ENCODE measurements at places on chromosomes 1 and 21.

GRCh38 chr1:58695206-58695605 lies 4.7 kb downstream of the MYSM1 start:
- DNase-seq, result no peak

DNA sequence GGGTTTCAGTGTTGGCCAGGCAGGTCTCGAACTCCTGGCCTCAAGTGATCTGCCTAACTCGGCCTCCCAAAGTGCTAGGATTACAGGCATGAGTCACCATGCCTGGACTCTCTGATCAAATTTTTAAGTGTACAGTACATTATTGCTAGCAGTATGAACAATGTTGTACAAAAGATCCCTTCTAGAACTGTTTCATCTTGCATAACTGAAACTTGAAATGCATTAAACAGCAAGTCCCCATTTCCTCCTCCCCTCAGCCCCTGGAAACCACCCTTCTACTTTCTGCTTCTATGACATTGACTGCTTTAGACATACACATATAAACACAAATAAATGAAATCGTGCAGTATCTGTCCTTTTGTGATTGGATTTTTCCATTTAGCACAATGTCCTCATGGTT lies 463.4 kb downstream of the PTPRC start:
- no peak for DNase-seq

DNA sequence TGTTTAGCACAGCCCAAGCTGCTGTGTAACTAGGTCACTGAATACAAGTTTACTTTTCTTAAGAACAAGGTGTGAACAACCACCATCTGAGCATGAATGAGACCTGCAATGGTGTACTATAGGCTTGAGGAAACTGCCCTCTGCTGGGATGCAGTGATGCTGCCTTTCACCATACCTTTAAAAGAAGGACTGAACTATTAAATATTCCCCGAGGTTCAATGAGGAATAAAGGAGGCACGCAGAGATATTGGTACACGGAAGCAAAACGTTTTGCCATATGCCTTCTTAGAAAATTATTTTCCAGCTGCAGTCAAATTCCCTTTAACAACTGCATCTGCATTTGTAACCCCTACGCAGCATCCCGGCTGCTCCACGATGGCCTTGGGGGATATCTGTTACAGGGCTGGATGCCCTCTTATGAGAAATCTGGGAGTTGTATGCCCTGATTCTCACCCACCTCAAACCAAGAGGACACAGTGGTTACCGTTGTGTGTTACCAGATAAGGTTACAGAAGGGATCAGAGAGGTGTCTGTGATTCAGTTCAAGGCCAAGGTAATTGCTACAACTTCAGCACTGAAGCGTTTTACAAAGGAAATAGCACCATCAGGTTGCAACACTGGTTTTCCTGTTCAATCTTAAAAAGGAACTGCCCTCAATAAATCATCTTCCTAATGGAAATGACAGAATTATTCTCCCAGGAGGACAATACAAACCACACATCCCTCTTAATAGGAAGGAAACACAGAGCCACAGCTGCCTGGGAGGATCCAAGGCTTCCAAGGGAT lies 470.5 kb downstream of the LTN1 start:
- DNase-seq, result no peak

DNA sequence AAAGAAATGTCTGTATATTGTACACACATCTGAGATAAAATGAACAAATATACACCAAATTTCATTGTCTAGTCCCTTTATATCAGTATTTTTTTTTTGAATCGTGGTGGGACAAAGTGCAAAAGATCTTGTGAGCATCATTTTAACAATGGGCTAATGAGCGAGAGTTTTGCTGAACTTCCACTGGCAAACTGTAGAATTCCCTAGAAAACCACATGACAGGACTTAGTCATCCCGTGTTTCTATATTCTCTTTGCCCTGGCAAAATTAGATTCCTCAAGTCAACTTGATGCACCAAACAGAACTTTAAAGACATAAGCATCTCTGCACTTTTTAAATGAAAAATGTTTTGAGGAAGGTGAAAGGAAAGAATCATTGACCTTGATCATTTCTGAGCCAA lies 488.2 kb upstream of the PTBP2 start:
- no peak for DNase-seq

GRCh38 chr1:237032029-237032428 lies 10.0 kb upstream of the RYR2 start:
- no peak for DNase-seq

DNA sequence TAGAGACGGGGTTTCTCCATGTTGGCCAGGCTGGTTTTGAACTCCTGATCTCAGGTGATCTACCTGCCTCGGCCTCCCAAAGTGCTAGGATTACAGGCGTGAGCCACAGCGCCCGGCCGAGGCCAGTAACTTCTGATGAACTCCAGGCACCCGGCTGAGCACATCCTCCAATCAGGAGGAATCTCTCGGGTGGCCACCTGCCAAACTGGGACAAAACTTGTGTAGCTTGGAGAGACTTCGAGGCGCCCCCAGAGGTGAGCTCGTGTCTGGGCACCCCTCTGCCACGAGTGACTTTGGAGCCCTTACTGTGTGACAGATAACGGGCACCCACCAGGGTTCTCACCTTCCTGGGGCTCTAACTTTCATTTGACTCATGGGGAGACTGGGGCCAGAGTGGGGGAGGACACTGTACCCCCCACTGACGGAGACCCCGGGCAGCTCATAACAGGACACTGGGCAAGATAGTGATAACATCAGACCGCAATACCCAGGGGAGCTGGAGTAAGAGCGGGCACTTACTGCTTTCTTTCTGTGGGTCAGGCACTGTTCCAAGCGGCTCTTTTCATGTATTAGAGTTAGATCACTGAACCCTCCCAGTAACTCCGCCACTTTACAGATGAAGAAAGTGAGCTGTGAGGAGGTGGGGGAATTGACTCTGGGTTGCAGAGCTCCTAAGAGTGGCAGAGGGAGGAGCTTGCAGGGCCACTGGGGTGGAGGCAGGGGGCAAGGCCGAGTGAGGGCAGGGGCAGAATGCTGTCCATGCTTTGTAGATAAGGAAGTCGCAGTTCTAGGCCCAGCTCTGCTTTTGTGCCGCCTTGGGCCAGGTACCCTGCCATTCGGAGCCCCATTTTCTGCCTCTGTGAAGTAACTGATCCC lies 1.9 kb upstream of the PADI2 start:
- DNase-seq, result no peak

GRCh38 chr21:32499249-32500055 lies 85.9 kb downstream of the TCP10L start:
- DNase-seq, result no peak

DNA sequence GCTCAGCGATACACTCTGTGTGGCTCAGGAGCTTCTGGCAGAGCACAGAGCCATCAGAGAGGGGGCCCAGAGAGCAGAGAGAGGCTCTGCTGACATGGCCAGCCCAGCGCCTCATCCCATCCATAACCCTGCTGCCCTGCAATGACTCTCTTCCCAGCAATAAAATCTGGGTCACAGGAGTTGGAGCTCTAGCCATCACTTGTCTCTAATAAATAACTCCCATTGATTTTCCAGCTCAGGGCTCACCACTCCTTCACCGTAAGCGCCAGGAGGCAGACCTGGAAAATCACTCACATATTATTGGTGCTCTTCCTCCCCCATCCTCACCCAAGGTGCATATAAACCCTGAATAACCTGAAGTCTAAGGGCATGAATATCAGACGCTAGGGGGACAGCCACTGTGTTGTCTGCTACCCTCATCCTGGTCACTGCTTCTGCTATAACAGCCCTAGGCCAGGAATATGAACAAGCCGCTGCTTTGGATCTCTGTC lies at the start of gene APCS:
Gene APCS, plus strand, starts transcription at position 366 of the 491 bp plus-strand sequence. Its CDS starts 96 bp downstream, at position 462.
- DNase-seq, result no peak

- no peak for DNase-seq
Measured at GRCh38 chr1:1612104-1612400, 3.2 kb upstream of the MIB2 start.

GRCh38 chr1:207463021-207463420 lies 8.9 kb downstream of the CR2 start:
- no peak for DNase-seq

DNA sequence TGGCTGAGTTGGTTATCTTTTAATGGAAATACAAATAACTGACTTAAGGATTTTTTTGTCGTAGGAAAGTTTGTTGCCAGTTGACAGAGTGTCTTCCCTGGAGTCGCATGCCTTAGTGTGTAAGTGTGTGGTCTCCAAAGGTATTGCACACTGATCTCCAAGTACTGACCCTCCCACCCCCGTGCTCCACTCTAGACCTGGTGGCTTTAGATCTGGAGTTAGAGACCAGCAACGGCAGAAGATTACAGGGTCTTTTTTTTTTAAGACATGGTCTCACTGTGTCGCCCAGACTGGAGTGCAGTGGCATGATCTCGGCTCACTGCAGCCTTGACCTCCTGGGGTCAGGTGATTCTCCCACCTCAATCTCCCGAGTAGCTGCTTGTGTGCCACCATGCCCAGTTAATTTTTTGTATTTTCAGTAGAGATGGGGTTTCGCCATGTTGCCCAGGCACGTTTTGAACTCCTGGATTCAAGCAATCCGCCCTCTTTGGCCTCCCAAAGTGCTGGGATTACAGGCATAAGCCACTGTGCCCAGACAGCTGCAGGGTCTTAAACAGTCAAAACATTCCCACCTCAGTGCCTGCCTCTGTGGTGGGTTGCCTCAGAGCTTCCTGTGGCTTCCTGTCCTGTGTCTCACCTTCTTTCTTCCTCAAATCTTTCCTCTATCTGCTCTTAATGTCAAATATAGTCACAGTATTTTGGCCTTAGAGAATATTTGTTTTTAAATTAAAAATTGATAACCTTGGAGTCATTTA lies 6.9 kb downstream of the TRAPPC10 start:
- DNase-seq, result no peak

- DNase-seq, result no peak
Measured at GRCh38 chr1:193677874-193678273, 491.5 kb upstream of the B3GALT2 start.

GRCh38 chr1:55321942-55322341 lies 106.8 kb upstream of the USP24 start:
- DNase-seq, result no peak

DNA sequence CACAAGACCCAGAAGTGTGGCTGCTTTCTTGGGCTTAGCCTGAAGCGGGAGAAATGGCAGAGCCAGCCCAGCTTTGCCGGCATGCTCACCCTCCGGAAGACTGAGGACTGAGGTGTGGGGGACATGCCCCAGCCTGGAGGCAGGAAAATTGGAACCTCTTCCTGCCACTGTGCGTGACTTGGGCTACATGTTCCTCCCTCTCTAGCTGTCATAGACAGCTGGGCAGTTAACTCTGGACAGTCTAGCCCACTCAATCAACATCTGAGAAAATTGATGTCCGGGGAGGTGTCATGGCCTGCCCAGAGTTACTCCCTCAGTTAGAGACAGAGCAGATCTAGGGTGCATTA lies 59.7 kb downstream of the UBE2T start:
- no peak for DNase-seq

DNA sequence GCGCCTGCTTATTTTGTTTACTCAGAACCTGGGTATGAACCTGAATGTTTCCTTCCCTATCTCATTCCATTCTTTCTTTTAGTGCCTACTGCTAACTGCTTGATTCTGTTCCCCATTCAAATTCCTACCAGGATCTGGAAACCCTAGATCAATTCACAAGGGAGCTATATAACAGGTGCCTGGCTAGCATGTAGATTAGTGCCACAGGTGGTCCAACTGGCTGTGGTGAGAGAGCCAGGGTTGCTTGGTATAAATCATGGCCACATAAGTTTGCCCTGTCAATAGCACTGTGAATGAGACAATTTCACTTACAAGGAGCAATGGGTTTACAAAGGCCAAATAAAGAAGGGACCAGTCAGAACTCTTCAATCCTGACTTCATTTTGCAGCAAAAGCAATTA lies 6.6 kb upstream of the PRPF38B start:
- DNase-seq, result no peak

- DNase-seq, result no peak
Measured at GRCh38 chr1:215589650-215590435, 22.7 kb downstream of the KCTD3 start.

DNA sequence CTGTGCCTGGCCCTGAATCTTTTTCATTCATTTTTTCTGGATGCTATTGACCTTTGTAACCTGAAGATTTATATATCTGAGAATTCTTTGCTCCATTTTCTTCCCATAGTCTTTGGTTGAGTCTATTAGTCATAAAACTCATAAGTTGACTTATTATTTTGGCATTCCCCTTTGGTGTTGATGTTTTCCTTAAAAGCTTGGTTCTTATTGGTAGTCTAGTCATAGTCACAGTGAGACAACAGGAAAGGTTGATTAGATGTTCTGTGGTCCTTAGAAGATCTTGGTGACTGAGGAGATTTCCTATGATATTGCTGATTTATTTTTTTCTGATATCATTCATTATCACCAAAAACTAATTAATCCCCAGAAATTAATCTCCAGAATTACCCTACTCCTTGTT lies 86.2 kb downstream of the PTPRC start:
- DNase-seq, result no peak

DNA sequence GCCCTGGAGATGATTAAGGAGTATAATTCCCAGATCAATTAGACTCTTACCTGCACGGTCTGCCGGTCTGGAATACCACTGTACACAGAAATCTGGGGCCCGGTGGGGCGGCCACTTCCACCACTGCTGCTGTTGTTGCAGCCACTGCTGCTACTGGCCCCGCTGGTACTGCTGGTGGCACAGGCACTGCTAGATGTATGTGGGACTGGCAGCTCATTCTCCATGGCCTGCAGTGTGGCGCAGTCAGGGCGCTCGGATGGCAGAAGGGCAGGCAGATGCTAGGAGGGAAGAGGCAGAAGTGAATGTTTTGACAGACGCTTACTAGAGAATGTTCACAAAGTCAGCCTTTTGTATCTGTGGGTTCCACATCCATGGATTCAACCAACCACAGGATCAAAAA lies 54.4 kb upstream of the A3GALT2 start:
- DNase-seq, result no peak

DNA sequence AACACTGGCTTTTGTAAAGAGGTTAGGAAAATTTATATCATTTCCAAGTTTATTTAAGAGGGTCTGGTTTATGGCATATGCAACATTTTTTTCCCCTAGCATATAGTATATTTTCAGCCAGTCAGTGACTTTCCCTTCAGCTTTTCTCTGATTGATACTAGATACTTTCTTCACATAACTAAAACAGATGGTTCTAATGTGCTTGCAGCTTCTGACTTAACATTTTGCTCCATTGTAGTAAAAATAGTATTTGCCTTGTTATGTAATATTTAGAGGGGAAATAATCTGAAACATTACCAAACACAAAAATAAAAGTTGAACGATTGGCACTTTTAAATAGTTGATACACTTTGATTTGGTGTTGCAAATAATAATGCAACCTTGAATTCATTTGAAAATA lies 191.7 kb downstream of the GPR52 start:
- DNase-seq, result no peak

DNA sequence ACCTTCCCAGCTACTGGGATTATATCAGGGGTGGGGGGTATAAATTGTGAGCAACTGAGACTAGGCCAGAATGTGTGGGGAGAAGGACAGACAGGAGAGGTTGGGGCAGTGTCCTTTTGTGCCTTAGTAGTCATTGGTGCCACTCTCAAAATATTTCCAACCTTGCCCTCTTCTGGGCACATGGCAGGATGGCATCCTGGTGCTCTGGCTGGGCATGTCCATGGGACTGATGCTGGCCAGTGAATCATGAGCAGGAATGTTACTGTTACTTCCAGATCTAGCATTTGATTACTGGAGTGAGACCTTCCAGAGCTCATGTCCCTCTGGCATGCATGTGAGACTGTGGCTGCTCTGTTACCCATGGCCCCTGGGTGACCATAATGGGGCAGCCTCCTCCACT lies 151.2 kb downstream of the MATN1 start:
- DNase-seq, result peak; percentile 46

Data from RWPE1 (cell line).